ENCODE measurements at places on chromosomes 7 and 10.

DNA sequence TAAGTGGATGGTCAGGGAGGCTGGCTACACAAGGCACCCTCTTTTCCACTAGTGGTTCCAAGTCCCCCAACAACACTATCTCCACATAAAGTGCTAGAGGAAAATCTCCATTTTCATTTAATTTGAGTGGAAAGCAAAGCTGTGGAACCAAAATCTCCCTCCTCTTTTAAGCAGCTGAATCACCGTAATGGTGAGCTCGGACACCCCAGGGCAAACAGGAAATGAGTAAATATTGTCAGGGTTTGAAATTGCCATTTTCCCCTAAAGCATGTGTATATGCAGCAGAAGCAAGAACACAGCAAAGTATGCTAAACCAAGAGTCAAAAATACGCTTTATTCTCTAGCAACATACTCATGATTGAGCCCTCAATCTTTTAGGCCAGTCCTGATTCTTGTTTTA, 143.7 kb downstream of the GPAM start:
- no peak for DNase-seq

DNA sequence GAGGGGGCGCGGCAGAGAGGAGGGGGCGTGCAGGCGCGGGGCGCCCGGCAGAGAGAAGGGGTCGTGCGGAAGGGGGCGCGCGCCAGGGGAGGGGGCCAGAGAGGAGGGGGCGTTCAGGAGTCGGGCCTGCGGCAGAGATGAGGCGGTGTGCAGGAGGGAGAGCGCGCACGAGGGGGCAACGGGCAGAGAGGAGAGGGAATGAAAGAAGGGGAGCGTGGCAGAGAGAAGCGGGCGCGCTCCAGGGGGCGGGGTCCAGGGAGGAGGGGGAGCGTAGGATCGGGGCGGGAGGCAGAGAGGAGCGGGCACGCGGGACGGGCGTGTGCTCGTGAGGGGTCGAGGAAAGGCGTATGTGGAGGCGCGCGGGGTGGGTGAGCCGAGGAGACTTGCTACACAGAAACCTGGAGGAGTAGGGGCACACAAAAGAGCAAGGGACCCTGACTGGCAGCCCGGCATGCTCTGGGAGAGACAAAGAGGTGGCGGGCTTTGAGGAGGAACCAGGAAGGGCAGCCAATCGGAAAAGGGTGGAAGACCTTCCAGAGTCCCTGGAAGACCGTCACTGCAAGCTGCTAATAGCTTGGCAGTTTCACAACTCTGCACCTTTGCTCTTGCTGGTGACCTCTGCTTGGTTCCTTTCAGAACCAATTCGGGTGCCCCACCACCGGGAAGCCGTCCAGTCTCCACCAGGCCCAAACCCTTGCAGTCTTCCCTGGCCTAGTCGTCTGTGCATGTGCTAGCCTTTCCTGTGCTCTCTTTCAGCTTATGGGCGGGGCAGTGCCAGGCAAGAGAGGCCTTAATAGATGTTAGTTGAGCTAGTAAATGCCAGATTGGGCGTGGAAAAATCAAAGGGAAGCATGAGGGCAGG, 639 bp downstream of the DYDC2 start:
- DNase-seq = no peak

DNA sequence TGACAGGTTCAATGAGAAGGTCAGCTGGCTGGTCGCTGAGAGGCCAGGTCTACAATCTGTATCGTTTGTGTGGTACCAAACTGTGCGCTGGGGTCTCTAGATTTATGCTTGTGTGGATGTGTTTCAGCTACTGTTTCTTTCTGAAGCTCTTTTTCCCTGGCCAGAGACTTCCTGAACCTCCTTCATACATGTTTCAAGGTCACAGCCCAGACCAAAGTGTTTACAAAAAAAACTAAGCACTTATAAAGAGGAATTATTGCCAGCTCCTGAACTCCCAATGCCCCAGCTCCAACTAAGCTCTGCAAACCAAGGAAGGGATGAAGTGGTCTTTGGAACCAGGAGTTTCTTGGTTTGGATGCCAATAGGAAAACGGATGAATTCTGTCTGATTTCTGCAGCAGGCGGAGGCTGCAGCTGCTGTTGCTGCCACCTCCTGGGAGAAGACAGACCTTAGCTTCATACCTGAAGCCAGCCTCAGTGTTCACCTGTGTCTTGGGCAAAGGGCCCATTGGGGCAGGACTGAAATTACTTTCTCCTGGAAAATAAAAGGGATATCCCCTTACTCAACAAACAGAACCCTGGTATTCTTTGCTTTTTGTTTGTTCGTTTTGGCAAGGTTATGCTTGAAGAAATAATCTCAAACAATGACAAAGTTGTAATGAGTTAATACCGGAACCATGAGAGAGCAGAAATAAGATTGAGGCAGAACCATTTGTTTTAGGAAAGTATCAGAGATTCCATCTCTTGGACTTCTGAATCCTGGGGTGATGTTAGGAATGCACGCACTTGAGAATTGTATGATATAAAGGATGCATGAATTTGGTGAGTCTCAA, 24.6 kb upstream of the MKLN1 start:
- no peak for DNase-seq

GRCh38 chr7:30740417-30741181, 11.3 kb upstream of the INMT start:
- no peak for DNase-seq

Data from fibroblast of skin of left biceps (primary cell).